CD4-positive, CD25-positive, alpha-beta regulatory T cell (primary cell): ENCODE measurements at places on chromosomes 12 and 14.

DNA sequence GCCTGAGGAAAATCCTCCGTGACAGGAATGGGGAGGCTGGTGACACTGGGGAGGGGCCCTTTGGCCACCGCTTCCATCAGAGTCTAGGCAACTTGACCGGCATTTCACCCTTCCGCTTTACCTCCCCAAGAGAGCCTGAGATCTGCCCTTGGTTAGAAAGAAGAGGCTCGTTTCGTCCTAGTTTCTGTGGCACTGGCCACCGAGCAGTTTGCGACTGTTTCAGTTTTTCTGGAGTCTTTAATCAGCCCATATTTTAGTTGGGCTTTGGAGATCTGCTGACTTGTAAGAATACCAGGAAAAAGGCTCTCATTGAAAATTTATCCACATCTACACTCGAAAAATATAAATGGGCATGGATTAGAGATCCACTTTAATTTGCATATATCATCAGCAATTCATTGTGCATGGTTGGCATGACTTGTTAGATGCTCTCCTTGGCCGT is 414 bp upstream of the ANKS1B start:
- DNase-seq: peak; percentile 2

GRCh38 chr12:29562110-29562804 is 64.8 kb upstream of the OVCH1 start:
- no peak for DNase-seq

DNA sequence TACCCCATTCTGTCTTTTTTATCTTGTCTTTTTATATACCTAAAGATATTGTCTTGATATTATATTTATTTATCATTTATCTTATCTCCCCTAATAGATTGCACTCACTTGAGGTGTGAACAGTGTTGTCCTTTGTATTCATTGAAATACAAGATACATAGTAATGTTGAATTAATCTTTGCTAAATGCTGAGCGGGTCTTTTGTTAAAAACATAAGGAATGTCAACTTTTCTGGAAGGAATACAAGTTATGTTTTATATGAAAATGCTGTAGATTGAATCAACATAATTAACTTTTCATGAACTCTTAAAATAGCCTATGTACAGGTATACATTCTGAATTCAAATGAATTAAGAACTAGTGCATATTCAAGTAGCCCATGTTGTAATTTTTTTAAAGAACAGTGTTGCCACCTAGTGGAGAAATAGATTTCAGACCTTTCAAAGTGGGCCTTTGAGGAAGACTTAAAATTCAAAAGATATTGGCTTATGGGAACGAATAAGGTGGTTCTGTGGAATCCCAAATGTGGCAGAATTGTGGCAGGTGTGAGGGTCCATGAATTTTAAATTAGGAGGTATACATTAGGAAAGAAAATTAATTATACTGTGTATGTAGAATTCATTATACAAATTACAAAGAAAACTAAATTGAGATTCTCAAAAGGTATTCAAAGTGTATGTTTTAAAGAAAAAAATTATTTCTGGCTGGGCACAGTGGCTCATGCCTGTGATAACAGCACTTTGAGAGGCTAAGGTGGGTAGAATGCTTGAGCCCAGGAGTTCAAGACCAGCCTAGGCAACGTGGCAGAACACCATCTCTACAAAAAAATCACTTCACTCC is 19.1 kb downstream of the BBOF1 start:
- no peak for DNase-seq

GRCh38 chr14:76955575-76956315 is 72.8 kb downstream of the IRF2BPL start:
- DNase-seq: peak; percentile 61

GRCh38 chr12:12207746-12208145 is 59.1 kb downstream of the LRP6 start:
- no peak for DNase-seq

- no peak for DNase-seq
Observed at GRCh38 chr14:45793081-45793480, 540.1 kb upstream of the MIS18BP1 start.

- peak; percentile 66 for DNase-seq
Observed at GRCh38 chr12:52082988-52083637, 3.6 kb downstream of the SMIM41 start.

DNA sequence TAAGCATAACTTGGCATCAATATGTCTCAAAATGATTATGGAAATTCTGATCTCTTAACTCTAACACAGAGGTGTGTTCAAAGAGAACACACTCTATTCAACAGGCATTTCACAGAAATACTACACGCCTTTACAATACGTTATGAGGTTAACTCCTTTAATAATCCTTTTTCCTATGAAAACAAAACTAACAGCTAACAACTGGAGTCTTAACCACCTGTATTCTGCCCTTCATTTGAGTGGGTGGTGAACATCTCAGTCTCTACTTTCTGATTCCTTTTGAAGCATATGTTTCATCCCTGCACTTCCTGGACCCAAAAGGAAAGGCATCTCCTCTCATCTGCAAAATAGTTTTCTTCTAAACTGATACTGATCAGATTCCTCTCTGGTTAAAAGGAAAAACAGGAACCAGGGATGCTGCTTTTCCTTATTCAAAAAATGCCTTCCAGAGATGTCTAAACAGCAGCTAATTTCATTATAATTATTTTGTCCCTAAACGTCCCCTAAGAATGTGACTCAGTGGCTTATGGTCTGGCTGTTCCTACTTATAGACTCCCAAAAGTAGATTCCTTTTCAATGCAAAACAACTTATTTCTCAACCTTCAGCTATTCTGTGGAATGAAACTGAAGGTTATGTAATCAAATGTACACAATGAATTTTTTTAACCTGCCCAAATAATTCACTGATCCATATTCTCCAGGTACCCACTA is 24.1 kb downstream of the ITPR2 start:
- no peak for DNase-seq

DNA sequence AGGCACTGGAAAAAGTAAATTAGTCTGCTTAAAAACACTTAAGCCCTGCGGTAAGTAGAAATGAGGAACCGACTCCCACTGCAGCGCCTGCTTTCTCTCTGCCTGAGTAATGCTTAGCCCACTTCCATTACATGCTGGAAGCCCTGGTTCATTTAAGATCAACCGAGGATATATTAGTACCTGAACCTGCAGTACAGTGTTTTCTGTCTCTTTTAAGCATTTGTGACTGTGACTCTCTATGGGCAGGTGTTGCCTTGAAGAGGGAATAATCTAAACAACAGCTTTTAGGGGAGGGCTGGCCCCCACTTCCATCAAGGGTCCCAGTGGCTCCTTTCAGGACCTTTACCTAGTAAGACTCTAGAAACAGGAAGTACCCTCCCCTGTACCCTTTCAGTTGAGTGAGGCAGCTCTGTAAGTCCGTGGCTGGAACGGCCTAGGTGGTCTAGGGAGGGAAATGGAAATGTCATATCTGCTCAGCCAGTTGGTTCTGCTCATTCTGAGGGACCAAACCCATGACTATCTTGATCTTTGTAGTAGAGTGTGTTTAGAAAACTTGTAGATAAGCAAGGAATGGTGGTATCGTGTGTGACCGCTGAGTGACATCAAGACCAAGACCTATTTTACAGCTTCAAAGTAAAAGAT is 56.2 kb downstream of the FNTB start:
- DNase-seq: no peak

- DNase-seq: no peak
Observed at GRCh38 chr12:109088818-109089217, 4.5 kb downstream of the ALKBH2 start.

DNA sequence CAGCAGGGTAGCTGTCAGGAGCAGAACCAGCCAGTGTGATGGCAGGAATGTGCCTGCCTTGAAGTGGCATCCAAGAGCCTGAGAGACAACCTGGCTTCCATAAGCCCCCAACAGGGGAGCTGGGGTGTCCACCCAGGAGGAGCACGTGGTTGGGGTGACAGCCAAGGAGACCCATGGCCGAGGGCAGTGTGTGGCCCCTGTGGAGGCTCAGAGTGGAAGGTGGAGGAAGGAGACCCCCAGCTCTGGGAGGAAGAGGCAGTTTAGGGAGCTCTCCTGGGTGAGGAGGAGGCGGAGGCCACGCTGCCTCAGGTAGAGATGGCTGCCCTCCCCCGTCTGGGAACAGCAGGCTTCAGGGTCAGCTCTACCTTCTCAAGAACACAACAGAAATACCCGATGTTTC is 147.0 kb downstream of the CALM1 start:
- no peak for DNase-seq

DNA sequence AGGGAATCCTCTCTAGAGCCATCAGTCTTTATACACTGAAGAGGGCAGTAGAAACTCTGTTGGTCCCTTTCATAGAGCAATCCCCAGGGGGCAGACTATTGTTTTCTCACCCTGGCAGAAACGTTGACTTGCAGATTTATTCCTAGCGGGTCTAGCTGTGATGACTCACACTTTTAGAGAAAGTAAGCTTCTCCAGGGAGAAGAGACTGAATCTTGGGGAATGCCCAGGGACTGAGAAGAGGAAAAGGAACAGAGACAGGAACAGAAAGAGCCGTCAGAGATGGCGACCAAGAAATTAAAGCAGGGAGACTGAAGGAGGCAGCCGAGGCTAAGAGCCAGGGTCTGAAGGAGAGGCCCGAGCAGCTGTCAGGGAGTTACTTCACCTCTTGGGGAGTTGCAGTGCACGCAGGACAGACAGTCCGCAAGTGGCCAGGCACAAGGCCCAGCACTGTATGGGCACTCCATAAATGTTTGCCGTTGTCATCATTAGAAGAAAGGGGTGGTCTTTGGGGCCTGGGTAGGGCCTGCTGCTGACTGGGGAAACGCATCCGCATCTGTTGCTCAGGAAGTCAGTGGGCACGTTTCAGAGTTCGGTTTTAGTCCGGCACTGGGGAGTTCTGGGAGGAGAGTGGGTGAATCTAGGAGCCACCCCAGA is 13.0 kb downstream of the PLEKHG6 start:
- DNase-seq: peak; percentile 31

DNA sequence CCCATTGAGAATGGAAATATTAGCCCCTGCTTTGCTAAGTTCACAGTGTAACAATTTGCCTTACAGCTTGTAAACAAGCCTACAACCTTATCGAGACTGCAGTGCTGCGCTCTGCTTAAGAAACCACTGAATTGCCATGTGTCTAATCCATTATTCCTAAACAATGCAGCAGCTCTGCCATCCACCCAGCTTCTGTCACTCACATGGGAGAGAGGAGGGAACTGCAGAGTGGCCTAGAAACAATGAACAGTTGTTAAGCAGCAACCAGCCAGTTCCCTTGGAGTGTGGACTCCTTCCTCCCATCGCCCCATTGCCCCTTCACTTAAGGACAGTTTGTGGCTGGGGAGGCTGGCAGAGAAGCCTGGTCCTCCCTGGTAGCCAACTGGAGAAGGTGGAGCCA is 42.9 kb downstream of the TESPA1 start:
- no peak for DNase-seq

- no peak for DNase-seq
Observed at GRCh38 chr12:54424224-54424623, 5.2 kb upstream of the ITGA5 start.

DNA sequence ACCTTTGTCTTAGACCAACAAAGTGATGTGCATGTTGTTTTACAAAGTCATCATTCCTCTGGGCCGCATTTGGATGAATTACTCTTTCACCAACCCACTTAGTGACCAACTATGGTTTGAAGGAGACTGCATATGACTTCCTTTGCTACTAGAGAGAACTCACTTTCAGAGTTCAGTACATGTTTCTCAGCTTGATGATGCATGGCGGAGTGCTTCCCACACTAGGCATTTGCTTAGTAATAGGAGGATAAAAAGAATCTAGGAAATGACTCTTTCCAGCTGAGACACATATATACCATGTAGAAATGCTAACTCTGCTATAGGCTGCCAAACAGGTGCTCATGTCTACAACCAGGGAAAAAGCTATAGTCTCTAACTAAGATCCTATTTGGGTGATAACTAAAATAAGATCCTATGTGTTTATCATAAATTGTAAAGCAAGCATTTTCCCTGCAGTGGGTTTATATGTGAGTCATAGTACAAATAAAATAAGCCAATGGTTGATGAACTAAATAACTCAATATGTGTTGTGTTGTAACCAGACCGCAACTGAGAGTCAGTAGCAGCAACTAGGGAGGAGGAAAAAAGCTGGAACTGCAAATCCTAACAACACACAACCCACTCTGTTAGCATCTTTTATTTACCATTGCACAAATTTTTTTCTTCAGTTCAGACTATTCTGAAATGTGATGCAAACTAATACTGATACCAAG is 87.2 kb downstream of the TSPAN8 start:
- DNase-seq: no peak

- DNase-seq: no peak
Observed at GRCh38 chr14:40987481-40987880, 619.2 kb upstream of the LRFN5 start.

DNA sequence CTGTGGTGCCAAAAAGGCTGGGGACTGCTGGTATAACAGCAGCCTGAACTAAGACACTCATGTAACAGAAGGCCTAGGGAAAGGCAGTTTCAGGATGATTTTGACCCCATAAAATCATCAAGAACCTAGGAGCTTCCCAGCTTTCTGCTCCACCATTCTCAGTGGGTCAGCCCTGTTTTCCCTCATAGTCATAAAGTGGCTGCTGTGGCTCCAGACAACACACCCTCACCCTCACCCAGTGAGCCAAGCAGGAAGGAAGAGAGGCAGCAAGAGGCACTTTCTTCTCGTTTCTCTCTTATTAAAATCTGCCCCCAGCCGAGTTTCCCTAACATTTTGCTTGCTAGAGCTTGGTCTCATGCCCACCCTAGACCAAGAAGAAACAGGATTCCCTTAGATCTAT is 131.8 kb downstream of the SCARB1 start:
- no peak for DNase-seq

- DNase-seq: no peak
Observed at GRCh38 chr12:47223848-47224213, 144.1 kb upstream of the AMIGO2 start.

DNA sequence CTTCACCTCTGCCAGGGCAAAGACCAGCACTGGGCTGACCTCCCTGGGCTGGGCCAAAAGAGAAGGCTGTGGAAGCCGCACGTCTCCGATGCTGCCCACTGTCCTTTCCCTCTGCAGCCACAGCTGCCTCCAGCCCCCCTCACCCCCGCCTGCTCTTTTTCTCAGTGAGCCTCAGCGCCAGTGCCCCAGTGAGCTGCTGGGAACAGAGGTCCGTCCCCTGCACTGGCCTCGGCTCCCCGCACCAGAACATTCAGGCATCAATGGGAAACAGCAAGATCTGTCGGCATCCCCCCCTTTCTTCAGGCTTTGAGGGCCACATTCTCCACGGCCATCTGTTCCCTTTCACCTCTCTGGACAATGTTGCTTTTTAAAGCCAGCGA is 398.1 kb downstream of the ZFP36L1 start:
- DNase-seq: no peak

DNA sequence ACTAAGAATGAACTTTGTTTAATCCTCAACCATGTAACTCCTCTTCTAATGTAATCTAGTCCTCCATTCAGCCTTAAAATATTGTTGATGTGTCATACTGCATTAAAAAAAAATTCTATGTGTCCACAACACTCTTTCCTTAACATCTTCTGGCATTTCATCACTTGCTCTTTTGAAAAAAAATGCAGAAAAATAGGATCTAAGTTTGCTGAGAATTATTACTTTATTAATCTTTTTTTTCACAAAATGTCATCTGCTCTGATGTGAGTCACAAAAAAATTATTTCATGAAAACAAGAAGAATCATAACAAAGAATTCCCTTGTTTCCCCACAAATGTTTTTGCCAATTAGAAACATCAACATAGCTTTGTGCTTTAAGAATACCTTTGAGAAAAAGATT is 410.1 kb upstream of the MGAT4C start:
- no peak for DNase-seq

GRCh38 chr12:55679691-55680090 is 28.0 kb downstream of the ITGA7 start:
- no peak for DNase-seq
